ENCODE measurements at places on chromosomes 5 and 9.

GRCh38 chr5:174491761-174492350, 232.5 kb upstream of the MSX2 start:
- DNase-seq, result no peak

DNA sequence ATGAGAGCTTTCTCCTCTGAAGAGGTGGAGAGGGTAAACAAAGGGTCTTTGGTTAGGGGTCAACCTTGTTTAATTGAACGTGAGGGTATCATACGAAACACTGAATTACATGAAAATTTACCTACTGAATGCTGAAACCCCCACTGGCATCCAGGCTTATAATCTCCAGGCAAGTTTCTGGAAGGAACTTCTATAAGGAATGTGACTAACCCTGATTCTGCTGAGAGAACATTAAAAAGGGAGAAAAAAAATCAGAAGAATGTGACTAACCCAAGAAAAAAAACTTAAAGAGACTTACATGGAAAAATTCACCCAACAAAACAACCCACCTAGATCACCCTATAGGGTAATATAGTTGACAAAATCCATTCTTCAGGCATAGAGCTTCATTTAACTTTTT, 55.5 kb downstream of the APC start:
- no peak for DNase-seq

GRCh38 chr5:100840370-100840769, 62.7 kb downstream of the ST8SIA4 start:
- DNase-seq, result no peak

DNA sequence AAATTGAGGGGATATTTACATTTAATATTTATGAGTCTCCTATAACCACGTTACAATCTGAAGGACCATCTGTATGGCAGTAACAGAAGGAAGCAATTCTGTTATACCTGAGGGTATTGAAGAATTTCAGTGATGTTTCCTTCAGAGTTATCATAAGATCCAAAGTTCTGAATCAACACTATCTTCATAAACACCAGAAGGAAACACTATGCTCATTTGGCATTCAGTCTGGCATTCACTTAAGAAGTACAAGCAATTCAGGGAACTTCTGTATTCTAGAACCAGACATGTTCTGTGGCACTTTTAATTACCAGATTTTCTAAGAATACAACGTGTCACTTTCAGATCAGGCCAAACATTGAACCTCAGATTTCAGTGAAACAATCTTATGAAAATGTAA, 9.6 kb downstream of the DAB2 start:
- no peak for DNase-seq

DNA sequence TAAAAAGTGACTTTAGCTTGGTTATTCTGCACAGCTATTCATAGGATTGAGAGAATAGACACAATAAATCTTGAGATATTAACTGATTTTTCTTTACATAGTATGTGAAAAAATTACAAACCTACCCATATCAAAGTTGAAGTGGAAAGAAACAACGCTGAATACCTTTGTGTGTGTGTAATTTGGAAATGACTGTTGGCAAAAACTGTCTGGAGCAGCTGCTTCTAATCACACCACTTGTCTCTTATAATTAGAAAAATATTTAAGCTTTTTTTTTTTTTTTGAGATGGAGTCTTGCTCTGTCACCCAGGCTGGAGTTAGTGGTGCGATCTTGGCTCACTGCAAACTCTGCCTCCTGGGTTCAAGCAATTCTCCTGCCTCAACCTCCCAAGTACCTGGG, 110.8 kb upstream of the POC5 start:
- no peak for DNase-seq

DNA sequence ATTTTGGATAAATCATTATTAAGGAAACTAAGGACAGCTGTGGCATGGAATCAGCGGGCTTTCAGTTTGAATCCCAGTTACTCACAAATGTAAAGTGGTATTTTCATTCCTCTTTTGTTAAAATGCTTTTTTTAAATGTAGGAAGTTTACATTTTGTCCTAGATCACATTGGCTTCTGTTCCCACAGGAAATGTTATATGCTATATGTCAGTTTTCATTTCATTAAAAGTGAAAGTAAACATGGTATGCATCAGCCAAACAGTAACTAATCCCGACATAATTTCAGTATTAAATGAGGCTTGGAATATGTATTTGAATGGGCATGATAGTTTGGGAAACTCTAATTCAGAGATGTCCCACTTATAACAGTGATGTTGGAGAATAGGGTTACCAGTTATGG, 18.6 kb upstream of the SMIM15 start:
- no peak for DNase-seq

Measured in right hindlimb (tissue), 1 donor.